Fibroblast of skin of right biceps (primary cell): ENCODE measurements at places on chromosomes 2 and 18.

DNA sequence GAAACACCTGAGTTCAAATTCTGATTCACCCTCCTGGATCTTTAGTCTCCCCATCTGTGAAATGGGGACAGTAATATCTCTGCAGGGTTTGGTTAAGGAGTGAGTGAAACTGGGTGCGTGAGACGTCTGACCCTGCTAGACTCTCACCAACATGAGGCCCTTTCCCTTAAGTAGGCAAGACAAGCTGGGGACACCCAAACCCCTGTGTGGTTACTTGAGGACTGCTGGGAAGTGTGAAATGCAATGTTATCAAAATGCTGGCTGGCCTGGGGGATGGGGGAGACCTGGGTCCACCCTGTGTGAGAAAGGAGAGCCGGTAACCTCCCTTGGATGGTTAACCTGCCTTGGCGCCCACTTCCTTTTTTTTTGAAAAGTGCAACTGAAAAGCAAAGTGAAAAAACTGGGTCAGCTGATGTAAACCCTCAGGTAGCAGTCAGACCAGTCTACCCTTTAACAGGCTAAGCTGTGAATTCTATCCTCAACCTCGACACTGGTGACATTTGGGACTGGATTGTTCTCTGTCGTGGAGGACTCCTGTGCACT is 82.3 kb downstream of the INPP5D start:
- DNase-seq, result no peak

GRCh38 chr18:76441002-76441667 is 53.9 kb downstream of the ZNF516 start:
- DNase-seq, result no peak

- peak; percentile 99 for DNase-seq
These were observed 24.5 kb downstream of the CYP27A1 start for GRCh38 chr2:218806346-218806978.

GRCh38 chr2:76251342-76251741 is 540.6 kb upstream of the GCFC2 start:
- DNase-seq, result no peak

DNA sequence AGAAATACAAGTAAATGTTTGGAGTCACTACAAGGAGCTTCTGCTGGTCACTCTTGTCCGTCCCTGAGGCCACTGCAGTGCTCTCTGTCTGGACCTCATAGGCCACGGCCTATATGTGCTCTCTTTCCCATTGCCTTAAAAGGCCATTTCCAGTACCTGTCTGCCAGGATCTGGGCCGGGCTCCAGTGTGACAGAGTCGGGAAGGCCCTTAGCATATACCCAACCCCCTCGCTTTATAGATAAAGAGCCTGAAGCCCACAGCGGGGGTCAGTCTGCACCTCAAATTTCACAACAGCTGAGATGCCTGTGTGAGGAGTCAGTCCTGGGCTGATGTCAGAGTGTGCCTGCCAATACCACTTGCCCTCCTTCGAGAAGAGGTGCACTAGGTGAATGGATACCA is 39.9 kb downstream of the ADD2 start:
- peak; percentile 36 for DNase-seq

GRCh38 chr2:106020032-106020431 is 174.1 kb downstream of the UXS1 start:
- DNase-seq, result peak; percentile 21

DNA sequence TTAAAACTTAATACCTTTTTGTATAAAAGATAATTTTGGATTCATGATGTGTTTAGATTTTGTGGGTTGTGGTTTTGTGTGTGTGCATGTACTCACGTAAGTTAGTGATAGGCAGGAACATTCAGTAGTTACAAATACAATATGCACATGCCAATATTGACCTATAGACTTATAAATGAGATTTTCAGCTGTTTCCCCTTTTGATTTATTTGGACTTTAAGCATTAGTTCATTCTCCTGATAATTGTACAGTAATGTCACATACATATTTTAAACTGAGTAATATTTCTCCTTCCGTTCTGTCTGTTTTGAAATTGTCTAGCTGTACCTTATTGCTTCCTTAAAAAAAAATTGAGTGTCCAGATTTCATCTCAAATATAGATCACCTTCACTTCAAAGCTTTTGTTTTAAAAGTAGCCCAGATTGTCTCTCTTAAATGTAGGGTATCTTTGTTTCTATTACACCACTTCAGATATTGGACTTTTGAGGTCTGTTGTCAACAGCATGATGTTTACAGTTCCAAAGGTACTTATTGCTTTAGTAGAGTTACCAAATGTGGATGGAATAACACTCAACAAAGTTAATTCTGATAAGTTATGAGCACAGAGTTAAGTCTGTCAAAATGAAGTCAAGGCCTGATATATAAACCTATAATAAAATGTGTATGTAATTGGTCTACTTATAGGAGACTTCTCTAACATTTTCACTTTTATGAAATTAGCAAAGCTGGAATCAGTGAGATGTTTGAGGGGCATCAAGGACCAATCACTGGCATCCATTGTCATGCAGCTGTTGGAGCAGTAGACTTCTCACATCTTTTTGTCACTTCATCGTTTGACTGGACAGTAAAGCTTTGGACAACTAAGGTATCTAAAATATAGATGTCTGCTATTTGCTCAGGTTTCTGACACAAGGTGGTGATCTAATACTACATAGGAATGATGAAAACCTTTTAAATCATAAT is 42.0 kb downstream of the DYNC1I2 start:
- DNase-seq, result no peak
